ENCODE measurements at places on chromosomes 13 and 19.

GRCh38 chr13:111111376-111111937, 3.7 kb upstream of the ARHGEF7 start:
- DNase-seq = no peak

GRCh38 chr19:45508417-45508860, 1.2 kb downstream of the VASP start:
- peak; percentile 61 for DNase-seq

GRCh38 chr13:74217811-74218210, 83.6 kb upstream of the KLF12 start:
- no peak for DNase-seq

DNA sequence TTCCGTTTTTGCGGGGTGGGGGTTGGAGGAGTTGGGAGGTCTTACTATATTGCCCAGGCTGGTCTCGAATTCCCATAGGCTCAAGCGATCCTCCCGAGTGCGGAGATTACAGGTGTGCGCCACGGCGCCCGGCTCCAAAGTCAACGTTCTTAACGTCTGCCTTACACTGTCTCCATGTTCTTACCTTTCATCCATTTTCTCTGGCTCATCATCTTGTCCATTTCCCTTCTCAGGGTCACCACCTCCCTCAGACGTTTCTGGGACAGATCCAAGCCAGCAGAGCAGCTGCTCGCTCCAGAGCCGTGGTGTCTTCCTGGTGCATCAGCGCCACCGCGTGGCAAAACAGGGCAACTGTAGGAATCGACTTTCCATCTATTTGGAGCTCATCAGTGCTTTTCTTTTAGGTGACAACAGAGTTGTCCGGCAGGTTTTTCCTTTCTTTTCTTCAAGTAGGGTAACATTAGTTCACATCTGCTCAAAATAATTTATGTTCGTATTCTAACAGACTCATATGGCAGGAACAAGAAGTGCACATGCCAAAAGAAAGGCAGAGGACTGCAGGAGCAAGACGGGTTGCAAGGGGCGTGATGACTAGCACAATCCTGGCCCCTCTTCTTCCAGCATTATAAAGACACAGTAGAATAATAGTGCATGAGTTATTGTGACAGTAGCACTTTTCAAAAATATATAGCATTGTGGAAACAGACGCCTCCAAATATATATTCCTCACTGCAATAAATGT, 103.1 kb upstream of the ABCC4 start:
- DNase-seq = peak; percentile 55

- no peak for DNase-seq
These were observed 826.7 kb downstream of the DIAPH3 start for GRCh38 chr13:59337070-59337469.

- no peak for DNase-seq
These were observed 235.1 kb downstream of the UQCRFS1 start for GRCh38 chr19:28977826-28978225.

DNA sequence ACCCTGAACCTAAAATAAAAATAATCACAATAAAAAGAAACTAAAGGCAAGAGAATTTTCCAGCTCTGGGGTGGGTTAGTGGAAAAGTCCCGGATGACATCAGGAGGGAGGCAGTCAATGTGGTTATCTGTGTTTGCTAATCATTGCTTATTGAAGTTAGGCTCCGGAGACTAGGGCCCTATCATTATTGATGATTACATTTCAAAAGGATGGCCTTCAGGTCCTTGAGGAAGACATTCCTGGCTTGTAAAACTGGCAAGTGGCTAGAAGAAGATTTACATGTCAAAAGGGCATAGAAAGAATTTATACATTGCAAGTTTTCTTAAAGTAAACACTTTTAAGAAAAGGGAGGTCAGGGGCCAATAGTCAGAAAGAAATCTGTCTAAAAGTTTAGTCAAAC, 123.4 kb downstream of the POSTN start:
- DNase-seq = no peak

DNA sequence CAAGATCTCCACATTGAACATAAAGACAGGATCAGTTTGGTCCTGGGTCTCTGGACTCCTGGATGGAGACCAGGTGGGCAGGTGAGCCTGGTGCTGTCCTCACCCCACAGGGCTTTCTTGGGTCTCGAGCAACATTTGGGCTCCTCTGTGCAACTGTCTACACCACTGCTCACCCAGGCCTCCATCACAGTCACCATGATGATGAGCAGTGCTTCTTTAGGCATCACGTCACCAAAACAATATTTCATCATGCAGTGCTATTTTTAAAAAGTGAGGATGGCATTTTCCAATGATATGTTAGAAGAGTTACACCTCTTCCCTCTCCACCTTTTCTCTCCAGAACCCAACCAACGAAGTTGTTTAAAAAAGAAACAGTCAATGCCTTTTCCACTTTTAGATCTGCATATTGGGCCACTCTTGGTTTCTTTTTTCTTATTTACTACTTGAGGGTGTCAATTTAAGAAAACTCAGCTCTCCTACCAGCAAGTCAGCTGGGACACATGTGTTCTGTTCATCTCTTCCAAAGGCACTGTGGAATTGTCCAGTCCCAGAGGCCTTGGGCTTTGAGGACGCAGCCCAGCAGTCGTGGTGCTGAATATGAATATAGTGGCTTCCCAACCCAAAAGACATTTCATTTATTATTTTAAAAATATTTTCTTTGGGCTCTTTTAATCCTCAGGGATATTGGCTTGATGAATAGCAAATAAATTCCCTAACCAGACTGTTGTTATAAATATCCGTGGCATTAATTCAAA, 405.7 kb downstream of the KCNRG start:
- DNase-seq = no peak

GRCh38 chr19:39558624-39559117, 18.7 kb upstream of the EID2 start:
- DNase-seq = no peak

- no peak for DNase-seq
These were observed 13.3 kb upstream of the FGF9 start for GRCh38 chr13:21657538-21657937.

DNA sequence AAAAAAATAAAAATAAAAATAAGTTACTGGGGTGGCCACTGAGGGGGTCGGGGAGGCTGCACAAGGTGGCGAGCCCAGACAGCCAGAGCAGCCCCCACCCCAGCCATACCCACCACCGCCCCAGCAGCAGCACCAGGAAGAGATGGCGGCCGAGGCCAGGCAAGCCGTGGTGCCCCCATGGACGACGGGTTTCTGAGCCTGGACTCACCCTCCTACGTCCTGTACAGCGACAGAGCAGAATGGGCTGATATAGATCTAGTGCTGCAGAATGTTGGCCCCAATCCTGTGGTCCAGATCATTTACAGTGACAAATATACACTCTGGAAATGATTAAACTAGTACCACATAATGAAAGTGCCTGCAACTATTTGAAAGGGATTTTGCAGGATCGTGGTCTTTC, 71.6 kb upstream of the ZDHHC20 start:
- no peak for DNase-seq

- DNase-seq = peak; percentile 2
These were observed 883 bp downstream of the ZNF441 start for GRCh38 chr19:11767633-11768133.

GRCh38 chr19:19488875-19489690, 26.3 kb downstream of the TSSK6 start:
- peak; percentile 79 for DNase-seq

- no peak for DNase-seq
These were observed 1.6 kb upstream of the APOC1 start for GRCh38 chr19:44912854-44913253.

DNA sequence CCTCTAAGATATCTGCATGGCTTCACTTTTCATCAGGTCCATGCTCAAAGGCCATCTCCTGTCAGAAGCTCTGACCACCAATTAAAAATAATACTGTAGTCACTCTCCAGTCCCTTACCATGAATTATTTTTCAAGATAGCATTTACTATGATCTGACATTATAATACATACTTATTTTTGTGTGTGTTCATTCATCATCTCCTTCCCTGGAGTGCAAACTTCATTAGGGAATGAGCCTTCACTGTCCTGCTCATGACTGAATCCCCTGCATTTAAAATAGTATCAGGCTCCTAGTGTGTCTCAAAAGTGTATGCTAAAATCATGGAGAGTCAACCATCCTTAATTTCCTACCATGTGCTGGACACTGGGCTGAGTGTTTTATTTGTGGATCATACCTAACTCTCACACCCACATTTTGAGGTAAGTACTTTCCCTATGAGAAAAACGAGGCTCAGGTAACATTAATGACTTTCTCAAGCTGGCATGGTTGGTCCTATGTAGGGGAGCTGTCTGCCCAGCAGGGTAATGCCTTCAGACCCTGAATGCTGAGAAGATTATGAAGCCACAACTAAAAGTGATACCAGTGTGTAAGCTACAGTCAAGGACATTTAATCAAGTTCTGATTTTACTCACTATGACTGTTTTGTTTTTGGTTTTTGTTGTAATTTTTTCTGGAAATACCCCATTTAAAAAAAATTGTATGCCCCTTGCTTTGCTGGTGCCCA, 16.3 kb downstream of the PLA2G4C start:
- no peak for DNase-seq

DNA sequence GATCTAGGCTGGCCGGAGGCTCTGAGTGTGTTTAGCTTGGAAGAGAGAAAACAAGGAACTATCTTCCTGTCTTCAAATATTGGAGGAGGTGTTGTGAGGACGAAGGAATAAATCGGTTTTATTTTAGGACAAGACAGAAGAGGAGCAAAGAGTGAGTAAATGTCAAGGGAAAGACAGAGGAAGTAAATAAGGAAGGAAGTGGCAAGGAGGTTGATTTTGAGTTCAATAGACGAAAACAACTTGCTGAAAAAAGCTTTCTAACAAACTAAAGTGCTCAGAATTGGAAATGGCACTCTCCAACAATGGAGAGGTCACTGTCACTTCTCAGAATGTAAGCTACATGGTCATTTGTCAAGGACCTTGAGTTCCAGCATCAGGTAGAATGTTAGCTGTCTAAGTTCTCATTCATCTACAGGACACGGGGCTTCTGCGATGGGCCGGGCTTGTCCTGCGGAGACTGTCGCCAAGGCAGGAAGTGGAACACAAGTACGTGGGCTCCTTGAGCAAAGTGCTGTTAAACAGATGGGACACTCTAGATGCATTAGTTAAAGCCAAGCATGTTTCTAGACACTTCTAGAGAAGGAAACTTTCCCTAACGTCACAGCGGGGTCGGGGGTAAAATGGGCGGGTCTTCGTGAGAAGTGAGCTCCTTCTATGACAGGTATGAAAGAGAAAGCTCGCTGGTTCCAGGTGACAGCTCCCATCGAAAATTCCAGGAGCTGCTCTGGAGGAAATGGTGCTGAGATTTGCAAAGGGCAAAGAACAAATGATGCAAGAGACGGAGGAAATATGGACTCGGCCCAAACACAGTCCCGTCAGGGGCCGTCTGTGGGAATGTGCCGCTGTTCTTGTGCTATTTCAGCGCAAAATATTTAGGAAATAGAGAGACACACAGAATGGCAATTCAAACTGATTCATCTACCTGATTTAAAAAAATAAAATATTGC, 103.9 kb upstream of the UBL3 start:
- DNase-seq = no peak

DNA sequence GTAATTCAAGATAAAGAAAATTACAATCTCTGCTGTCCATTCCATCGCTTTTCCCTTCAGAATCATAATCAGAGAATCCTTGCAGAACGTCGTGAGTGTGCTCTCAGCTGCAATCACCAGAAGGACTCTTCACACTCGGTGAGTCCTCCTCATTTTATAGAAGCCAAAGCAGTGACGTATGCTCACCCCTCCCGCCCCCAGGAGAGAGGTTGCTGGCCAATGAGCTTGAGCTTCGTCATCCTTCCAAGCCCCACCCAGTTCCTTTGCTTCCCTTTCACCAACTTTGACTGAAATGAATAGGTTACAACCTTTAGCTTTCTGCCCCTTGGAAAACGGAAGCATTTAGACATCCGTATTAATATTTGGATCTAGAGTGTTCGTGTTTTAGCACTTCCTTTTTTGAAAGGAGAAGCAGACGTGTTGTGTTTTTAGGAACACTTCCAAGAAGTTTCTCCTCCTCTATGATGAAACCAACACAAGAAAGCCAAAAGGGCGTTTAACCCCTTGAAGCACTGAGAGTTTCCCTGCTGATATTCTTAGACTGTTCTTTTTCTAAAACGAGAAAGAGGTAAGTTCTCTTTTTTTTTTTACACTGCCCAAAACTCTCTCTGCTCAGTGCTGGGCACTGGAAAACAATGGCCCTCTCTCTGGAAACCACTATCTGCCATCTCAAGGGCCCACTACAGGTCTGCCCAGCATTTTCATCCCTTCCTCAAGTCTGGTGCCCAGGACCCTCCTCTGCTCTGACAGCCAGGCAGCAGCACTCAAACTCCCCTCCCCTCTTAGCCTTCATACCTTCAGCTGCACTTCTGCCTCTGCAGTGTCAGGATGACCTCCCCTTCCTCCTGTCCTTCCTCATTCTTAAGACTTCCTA, 44.3 kb upstream of the CEACAM21 start:
- DNase-seq = peak; percentile 68

GRCh38 chr13:68940049-68940448, 1167.6 kb upstream of the ATXN8OS start:
- DNase-seq = no peak

- DNase-seq = no peak
These were observed 8.8 kb upstream of the CYSLTR2 start for GRCh38 chr13:48644951-48645350.

- DNase-seq = no peak
These were observed 330.2 kb downstream of the PCDH9 start for GRCh38 chr13:66899955-66900354.

- DNase-seq = no peak
These were observed 37.6 kb downstream of the NFIX start for GRCh38 chr19:13032837-13033236.

GRCh38 chr19:38245826-38246498, 10.2 kb downstream of the PPP1R14A start:
- DNase-seq = no peak

DNA sequence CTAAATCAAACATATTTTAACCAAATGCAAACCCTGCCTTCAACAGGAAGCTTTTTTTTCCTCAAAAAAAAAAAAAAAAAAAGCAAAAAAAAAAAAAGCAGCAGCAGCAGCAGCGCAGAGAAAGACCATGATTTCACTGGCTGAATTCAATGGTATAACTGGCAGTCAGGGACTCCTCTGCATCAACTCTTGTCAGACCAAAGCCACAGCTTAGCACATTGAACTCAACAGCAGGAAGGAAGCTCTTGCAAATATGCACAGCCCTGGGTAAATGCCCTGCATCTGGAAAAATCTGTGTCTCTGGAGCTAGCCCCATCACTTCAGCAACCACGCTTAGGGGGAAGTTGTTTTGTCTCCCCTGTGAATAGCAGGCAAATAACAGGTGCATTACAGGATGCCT, 17.6 kb upstream of the DHRS12 start:
- no peak for DNase-seq

DNA sequence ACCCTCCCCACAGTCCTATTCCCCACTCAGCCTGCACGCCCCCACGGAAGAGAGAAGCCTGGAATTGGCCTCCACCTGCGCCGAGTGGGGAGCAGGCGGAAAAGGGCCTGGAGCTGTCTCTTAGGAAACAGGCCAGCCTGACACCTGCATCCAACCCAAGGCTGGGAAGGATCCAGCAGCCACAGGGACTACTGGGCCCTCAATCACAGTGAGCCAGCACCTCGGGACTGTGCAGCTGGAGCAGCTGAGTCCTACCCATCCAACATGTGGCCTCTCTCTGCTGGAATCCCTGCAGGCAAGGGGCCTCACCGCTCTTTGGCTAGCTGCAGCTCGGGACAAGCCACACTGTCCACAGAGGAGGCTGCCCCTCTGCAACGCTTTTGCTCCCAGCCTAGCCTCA, 8.3 kb upstream of the EPHX3 start:
- DNase-seq = no peak
